ENCODE measurements at places on chromosomes 3 and 15.

GRCh38 chr3:124814620-124815421 lies 72.3 kb downstream of the ITGB5 start:
- DNase-seq = no peak

DNA sequence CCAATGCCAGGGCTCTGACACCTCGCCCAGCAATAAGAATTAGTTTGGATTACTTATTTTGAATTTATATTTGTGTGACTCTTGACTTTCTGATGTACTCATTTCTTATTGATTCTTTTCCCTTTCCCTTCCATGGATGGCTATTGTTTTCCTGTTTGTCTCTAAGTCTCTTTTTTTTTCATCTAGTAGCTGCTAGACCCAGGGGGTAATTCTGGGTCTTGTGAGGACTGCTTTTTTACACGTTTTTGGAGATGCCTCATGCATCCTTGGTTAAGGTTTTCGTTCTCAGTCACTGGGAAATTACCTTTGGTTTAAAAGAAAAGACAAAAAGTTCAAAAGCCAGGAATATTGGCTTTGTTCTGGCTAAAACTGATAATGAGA lies 70.2 kb upstream of the STRIT1 start:
- DNase-seq = no peak

GRCh38 chr15:23570486-23570885 lies 5.0 kb downstream of the MKRN3 start:
- DNase-seq = no peak

DNA sequence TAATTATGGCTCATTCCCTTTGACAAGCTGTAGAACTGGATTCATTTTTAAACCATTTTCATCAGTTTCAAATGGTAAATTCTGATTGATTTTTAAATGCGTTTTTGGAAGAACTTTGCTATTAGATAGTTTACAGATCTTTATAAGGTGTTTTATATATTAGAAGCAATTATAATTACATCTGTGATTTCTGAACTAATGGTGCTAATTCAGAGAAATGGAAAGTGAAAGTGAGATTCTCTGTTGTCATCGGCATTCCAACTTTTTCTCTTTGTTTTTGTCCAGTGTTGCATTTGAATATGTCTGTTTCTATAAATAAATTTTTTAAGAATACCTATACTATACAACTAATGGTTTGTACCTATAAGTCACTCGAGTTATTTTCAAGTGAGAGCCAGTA lies 62.7 kb downstream of the PXYLP1 start:
- DNase-seq = no peak

DNA sequence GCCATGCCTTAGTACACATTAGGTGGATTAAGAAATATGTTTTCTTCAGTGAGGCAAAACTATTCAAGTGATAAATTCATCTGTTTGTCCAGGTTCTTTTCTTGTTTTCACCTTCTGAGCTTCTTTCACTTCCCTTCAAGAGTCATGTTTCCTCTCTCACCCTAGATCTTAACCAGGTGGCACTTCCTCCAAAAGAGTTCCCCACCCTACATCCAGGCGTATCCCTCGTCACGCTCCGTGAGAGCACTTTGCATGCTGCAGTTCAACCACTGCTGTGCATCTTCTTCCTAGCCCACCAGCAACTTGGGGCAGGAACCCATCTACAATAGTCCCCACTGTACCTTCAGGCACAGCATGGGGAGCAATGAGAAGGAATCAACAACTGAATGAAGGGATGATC lies 28.9 kb downstream of the OSBPL10 start:
- DNase-seq = no peak

DNA sequence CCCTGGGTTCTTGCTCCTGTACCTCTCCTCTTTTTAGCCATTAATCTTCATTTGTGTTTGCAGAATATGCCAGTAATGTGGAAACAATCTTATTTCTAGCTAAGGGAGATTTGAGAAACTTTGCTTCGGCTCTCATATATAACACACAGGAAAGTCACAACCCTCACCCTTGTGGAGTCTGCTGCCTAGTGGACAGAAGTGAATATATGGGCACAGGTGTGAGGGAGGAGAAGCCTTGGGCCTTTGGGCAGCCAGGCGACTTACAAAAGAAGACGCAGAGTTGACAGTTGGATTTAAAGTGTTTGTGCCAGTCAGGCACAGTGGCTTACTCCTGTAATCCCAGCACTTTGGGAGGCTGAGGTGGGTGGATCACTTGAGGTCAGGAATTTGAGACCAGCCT lies 181.8 kb upstream of the TBL1XR1 start:
- DNase-seq = no peak

- no peak for DNase-seq
These were observed 107.2 kb downstream of the ARPP21 start for GRCh38 chr3:35746492-35746891.

GRCh38 chr3:182920515-182921084 lies 59.7 kb downstream of the DCUN1D1 start:
- DNase-seq = no peak

GRCh38 chr15:88940110-88940675 lies 27.0 kb upstream of the MFGE8 start:
- DNase-seq = no peak

DNA sequence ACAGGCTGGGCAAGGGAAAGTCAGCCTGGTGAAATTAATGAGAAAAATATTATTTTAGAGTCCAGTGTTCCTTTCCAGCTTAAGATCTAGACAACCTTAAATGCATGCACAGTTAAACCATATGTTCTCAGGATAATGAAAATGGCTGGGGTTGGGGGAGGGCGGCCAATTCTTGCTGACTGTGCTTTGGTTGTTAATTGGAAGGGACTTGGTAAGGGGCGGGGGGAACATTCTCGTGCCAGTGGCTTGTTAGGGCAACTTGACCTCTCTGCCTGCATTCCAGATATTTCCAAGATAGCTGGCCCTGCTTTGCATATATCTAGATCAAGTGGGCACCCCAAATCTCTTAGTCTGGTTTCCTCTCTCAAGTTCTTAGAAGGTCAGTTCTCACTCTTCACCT lies 112.5 kb downstream of the TOP2B start:
- DNase-seq = no peak

All from stimulated activated CD8-positive, alpha-beta memory T cell treated with anti-CD3 and anti-CD28 coated beads, Interleukin-4, amount 100 ng/mL, for 4 hours (primary cell).